ENCODE measurements at places on chromosomes 5 and 9.

DNA sequence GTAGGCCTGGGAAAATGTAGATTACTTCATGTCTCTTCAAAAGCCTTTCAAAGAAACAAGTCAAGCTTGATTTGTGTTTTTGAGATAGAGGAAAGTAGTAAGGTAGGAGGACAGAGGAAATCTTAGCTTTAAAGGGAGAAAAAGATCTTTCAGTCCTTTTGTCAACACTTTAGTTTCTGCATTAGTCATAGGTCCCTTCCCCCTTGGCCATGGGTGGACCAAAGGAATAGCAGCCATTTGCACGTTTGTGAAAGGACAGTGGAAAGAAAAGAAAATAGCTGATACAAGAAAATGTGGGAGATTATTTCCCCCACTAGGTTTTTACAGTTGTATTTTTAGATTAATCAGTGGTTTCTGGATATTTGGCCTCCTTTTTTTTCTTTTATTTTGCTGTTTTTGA is 121.9 kb upstream of the GRHPR start:
- no peak for DNase-seq

GRCh38 chr9:89864257-89864656 is 259.4 kb downstream of the GADD45G start:
- DNase-seq, result no peak

- no peak for DNase-seq
Measured at GRCh38 chr9:121220996-121221663, 19.5 kb upstream of the RAB14 start.

DNA sequence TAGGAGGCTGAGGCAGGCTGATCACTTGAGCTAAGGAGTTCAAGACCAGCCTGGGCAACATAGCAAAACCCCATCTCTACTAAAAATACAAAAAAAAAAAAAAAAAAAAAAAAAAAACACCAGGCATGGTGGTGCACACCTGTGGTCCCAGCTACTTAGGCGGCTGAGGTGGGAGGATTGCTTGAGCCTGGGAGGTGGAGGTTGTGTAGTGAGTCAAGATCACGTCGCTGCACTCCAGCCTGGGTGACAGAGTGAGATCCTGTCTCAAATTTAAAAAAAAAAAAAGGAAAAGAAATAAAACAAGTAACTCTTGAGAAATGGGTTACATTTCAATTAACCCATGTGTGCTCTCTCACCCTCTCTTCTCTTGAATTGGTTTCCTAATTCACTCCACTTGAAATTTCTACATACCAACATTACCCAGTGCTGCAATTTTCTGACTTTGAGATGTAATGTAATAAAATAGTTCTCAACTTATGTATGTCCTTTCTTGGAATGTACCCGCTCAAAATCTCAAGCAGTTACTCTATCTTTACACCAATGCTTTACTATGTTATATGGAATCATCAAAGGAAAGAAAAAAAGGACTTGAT is 35.8 kb downstream of the TMEM245 start:
- no peak for DNase-seq

GRCh38 chr5:32541241-32541640 is 44.1 kb upstream of the SUB1 start:
- DNase-seq, result no peak

GRCh38 chr9:112624711-112625707 is 92.9 kb downstream of the INIP start:
- DNase-seq, result no peak

GRCh38 chr9:3282365-3282764 is 243.4 kb downstream of the RFX3 start:
- DNase-seq, result no peak

GRCh38 chr9:107351382-107352045 is 68.4 kb downstream of the RAD23B start:
- no peak for DNase-seq

- DNase-seq, result no peak
Measured at GRCh38 chr5:87408204-87408603, 4.5 kb downstream of the CCNH start.

GRCh38 chr9:74309654-74310053 is 187.5 kb upstream of the RORB start:
- no peak for DNase-seq

DNA sequence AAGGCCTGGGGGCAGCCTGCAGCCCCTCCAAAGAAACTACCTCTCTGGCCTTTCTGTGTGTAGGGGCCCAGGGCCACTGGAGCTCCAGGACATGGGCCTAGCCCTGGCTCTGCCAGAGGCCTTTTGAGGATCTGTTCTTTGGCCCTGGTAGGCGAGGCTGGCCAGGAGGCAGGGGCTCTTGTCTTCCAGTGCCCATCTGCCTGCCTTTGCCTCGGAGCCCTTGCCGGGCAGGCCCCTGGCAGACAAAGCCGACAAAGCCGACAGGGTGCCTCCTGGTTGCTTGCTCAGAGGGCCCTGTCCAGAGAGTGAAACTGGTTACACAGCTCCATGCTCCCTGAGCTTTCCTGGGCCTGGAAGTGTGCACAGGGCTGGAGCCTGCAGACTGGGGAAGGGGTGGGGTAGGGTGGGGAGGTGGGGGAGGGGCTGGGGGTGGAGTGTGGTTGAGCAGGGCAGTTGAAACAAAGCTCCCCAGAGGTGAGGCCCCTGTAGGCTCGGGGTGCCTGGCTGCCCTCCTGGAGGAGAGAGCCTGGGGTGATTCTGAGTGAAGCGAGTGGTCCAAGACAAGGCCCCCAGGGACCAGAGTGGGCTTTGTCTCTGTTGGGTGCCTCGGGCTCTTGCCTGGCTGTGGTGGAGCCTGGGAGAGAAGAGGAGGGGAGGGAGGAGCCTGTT is 29.3 kb downstream of the PTPA start:
- DNase-seq, result peak; percentile 21

DNA sequence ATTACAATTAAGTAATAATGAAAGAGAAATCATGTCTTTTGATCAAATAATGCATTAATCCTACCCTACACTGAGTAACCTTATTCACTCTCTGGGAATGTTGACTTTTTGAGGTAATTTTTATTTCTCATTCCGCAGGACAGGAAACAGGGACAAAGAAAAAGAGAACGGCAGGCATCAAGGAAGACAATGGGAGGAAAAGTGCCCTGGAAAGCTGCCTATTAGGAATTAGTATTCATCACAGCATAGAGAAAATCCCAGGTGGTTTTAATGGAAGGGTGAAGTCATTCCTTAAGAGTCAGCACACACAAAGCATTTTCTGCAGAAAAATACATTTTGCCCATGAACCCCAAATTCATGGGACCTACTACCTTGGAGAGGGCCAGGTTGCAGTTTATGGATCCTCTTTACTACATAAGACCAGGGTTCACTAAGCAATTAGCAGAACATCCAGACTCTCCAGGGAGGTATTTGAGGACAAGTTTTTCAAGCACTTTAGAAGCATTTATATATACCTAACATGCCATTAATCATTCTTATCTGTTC is 9.4 kb downstream of the FSTL4 start:
- no peak for DNase-seq

- no peak for DNase-seq
Measured at GRCh38 chr5:25107853-25108252, 463.1 kb upstream of the CDH10 start.

DNA sequence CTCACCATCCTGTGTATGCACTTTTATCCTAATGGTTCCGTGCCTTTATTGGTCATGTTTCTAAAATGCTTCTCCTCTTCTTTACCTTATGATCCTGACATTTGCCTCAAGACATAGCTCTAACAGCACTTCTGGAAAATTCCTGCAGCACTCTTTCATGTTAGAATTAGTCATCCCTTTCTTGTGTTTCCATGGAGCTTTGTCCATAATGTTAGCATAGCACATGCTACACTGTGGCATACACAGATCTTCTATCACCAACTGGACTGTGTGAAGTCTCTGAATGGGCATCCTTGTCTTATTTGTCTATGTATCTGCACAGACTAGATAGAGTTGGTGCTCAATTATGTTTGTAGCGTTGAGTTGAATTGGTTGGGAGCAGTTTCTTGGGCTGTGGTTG is 2.0 kb downstream of the SCGB3A2 start:
- no peak for DNase-seq

DNA sequence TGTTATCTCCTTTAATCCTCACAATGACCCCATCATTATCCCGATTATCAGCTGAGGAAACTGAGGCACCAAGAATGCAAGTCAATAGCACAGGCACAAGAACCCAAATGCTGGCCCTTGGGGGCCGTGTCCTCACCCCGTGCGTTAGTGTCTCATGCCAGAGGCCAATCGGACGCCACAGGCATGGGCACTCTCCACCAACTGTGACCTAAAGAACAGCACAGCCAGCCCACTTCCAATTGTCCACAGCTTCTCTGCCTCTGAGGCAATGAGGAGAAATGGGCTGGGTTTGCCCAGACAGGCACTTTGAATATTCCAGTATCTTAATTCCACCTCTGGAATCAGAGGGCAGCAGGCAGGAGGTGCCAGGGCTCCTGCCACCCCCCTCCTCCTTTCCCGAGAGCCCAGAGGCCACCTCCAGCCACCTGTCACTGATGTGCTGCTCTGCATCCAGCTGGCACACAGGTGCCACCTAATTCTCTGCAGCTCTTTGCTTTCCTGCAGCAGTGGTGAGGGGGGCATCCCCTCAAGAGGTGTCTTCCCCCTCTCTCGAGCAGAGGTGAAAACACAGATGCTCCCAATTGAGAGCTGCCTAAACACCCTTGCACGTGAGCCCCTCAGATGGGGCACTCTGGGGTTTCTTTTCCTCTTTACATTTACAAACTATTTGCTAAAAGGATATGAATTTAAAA is 107.5 kb downstream of the ROR2 start:
- no peak for DNase-seq

DNA sequence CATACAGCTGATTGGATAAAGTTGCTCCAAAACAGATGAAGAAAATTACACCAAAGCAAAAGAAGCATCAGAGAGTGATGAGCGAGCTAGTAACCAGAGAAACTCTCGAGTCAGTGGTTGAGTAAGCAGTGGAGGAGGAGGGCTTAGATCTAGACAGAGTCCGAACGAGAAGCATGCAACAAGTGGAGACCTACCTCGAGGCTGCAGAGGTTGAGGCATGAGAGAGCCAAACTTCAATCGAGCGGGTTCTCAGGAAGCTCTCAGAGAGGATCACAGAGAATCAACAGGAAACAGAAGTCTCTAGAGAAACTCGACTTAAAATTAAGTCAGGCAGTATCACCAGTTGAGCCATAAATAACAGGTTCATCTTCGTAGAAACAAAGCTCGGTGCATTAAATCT is 6.1 kb downstream of the RUSC2 start:
- DNase-seq, result no peak

GRCh38 chr5:177472460-177473442 is 683 bp downstream of the DBN1 start:
- no peak for DNase-seq

- DNase-seq, result no peak
Measured at GRCh38 chr9:90432951-90433350, 209.7 kb downstream of the DIRAS2 start.

DNA sequence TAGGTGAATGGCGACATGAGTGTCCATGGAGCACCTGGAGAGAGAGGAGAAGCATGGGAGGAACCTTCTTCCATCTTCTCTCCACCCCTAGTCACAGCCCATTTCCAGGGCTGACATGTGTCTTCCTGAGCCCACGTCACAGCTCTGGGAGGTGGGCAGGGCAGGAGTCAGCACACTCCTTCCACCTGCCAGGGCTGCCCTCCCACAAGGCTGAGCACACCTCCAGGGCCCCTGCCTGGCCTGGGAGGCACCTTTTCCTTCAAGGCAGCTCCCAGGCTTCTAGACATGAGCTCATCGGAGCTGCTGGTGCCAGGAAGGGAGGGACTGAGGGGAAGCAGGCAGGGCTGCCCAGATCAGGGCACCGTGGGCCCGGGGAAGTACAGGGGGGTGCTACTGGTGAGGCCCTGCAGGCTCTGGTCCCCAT is 13.6 kb upstream of the SYNPO start:
- no peak for DNase-seq

GRCh38 chr5:128673411-128673957 is 135.4 kb upstream of the FBN2 start:
- DNase-seq, result no peak

- no peak for DNase-seq
Measured at GRCh38 chr9:13568841-13569601, 289.5 kb upstream of the MPDZ start.

DNA sequence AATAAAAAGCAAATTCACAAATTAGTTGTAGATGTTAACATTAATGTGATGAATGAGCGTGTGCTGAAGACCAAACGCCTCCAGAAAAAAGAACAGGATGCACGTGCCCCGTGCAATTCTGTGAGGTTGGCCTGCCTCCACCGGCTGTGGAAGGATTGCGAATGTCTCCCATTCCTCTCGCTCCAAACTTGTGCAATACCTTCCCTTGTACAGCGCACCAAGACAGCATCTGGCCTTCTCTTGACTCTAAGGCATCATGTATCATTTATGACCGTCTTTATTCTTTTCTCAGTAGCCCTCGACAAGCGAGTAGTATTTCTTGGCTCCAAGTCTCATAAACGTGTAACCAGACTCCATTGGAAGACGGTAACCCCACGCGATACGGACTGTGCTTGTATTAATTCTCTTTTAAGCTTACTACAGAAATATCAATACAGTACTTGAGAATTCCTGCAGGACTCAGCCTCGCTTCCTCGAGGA is 1.5 kb upstream of the TESK1 start:
- DNase-seq, result peak; percentile 64

- no peak for DNase-seq
Measured at GRCh38 chr5:62920856-62921255, 342.2 kb downstream of the LRRC70 start.

GRCh38 chr9:83754383-83754977 is 46.7 kb upstream of the UBQLN1 start:
- DNase-seq, result no peak

GRCh38 chr5:39629946-39630345 is 205.2 kb upstream of the DAB2 start:
- DNase-seq, result no peak

- DNase-seq, result no peak
Measured at GRCh38 chr9:71353720-71354119, 232.3 kb upstream of the TRPM3 start.

- no peak for DNase-seq
Measured at GRCh38 chr5:57450991-57451876, 31.4 kb downstream of the ACTBL2 start.

GRCh38 chr5:156870498-156870839 is 20.4 kb downstream of the PPP1R2B start:
- no peak for DNase-seq

DNA sequence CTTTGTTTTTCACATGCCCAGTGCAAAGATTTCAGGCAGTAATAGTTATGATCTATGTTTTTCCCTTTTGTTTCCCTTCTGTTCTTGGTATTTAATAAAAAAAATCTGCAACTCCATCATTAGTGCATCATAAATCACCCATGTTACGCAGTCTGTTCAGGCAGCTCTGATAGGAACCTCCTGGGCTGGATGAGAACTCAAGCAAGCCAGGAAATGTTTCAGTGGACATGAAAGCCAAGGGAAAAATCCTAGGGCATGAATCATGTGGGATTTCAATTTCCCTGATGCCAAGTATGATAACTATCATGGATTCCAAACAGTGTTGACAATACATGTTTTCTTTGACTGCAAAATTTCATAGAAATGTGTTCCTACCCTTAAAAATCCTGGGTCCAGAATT is 119.7 kb upstream of the TARS1 start:
- DNase-seq, result no peak

- DNase-seq, result no peak
Measured at GRCh38 chr5:147174671-147175265, 60.1 kb upstream of the STK32A start.
